ENCODE measurements at places on chromosomes 3 and 15.

DNA sequence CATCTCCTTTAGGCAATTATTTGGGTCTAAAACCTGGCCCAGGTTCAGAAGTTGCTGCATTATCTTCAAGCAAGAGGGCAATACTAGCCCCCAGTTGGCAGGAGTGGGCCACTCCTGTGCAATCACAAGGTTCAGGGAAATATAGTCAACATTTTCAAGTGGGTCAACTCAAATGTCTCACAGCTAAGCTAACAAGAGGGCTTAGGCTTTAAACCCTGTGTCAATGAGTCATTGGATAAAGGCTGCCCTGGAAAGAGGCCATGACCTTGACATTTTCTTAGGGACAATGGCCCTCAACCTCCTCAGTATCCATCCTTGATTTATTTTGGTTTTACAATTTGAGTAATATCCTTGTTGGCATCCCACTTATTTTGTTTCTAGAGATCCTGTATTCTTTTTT lies 73.5 kb upstream of the DCP1A start:
- DNase-seq: no peak

DNA sequence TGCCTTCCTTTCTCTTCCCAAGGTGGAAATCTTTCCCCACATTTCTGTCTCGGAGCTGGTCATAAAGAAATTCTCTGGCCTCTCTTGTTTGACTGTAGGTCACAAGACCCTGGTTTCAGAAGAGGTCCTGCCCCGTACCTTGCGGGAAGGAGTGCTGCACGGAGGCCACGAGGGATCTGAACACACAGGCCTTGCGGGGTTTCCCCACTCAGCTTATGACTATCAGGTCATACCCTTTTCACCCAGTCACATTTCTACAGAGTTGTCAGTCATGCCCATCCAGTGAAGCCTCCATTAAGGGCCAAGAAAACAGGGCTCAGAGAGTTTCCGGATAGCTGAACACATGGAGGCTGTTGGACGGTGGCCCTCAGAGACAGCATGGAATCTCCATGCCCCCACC lies 54.7 kb upstream of the ATP13A3 start:
- DNase-seq: no peak

- no peak for DNase-seq
Observed at GRCh38 chr3:107035176-107035575, 342.1 kb upstream of the CCDC54 start.

GRCh38 chr3:44339181-44340057 lies 853 bp downstream of the TCAIM start:
- no peak for DNase-seq

DNA sequence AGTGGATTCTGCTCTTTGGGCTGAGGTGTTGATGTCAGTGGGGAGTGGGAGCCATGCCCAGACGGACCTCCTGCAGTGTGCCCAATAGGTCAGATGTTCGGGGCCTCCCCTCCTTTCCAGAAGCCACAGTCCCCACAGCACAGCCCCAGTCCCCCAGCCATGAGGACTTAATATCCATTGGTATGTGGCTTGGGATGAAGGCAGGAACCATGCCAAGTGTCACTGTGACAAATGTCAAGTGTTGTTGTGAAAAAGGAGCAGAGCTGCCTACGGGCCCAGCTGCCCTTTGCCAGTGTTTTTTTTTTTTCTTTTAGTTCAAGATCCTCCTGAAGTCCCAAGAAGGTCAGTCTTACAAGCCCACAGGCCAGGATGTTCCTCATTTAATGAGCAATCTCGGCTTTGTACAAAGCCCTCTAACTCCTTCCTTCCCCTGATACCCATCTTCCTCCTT lies 12.2 kb downstream of the SEMA3G start:
- DNase-seq: no peak

DNA sequence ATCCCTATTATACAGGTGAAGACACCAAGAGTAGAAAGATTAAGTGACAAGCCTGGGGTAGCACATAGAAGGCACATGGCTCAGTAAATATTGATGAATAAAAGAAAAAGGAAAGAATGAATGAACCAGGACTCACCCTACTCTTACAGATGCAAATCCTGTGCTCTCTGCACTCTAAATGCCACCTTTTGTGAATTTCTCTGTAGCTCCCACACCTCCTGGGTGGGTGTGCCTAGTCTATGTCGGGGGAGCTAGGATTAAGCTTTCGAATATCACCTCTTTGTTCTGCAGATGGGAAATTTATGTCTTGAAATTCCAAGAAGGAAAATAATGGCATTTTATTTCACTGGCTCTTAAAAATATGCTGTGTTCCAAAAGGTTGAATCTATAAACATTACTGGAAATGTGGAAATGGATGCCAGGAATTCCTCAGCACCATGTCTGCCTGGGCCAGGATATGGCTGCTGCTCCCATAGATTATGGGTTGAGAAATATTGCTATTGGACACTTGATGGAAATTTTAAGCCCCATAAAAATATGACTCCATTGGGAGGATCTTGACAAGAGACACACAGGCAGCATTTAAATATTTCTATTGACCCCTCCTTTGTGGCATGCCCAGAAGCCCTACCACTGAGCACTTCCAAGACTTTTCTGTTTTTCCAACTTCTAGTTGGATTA lies 43.3 kb downstream of the CCNB2 start:
- DNase-seq: no peak

DNA sequence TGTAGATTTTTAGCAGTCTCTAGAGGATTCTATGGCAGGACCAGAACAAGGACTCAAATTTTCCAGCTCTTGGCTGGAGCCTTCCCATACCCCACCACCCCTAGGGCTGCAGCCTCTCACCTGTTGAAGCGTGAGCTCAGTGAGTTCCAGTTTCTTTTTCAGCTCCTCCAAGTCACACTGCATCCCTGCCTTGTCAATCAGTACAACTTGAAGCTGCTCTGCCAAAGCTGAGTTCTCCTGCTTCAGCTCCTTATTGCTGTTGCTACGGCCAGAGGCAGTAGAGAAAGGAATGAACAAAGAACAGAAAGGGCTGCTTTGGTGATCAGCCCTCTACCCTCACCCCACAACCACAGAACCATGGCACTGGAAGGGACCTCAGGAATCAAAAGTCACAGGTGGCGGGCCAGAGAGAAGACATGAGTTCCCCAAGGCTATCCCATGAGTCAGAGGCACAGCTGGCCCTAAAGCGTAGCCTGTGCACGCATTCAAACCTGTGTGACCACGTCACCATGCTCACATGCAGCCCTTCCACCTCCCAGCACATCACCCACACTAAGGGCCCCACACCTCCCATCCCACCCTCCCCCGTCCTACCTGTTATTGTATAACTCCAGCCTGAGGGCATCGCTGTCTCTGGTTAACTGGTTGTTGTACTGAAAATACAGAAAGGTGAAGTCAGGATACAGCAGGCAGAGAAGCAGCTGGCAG lies 83.3 kb upstream of the C2CD4B start:
- no peak for DNase-seq

- DNase-seq: no peak
Observed at GRCh38 chr3:115930922-115931321, 307.6 kb downstream of the GAP43 start.

- DNase-seq: no peak
Observed at GRCh38 chr3:189225431-189225830, 53.7 kb downstream of the TPRG1 start.

- DNase-seq: no peak
Observed at GRCh38 chr15:86664581-86664980, 584.9 kb downstream of the AGBL1 start.

DNA sequence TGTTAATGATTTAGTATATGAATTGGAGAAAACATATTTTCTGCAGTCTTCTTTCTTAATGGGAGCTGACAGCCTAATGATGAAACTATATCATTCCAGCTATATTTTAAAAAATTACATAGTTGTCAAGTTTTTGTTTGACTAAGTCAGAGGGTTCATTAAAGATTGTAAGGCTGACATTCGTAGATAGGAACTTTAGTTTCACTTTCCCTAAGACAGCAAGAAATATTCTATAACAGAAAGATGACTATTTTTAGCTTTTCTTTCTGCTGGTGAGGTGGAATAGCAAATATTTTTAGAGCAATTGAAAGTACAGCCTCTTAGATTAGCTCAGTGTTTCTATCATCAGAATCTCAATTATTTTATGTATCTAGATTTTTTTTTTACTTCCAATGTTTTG lies 60.2 kb downstream of the PIAS1 start:
- DNase-seq: no peak

GRCh38 chr3:72679540-72680198 lies 168.6 kb downstream of the SHQ1 start:
- DNase-seq: no peak

GRCh38 chr15:84570164-84570735 lies 30.6 kb upstream of the ZSCAN2 start:
- peak; percentile 35 for DNase-seq

DNA sequence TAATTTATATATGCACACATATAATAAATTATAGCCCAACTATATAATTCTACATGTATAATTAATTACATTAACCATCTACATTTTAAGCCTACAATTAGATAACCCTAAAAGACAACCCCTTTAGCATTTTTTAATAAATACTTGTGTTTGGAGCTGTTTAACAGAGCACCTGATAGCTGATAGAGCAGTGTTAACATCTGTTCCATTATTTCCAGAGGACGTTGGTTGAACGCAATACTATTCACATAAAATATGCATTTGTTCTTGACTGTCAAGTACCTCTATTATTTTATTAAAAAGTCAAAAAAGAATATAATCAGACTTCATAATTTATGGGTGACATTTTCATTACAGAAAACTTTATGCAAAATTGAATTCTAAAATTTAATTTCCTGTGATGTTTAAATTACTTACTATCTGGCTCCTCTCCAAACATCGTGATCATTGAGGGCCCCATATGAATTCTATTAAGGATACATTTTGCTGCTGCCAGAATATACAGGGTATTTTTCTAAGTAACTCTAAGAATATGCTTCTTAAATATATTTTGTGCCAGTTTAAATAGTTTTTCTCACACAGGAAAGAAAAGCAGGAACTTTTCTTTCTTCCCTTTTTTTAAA lies 234.3 kb downstream of the SHOX2 start:
- DNase-seq: no peak

- DNase-seq: no peak
Observed at GRCh38 chr15:80620931-80621330, 74.2 kb upstream of the ABHD17C start.

DNA sequence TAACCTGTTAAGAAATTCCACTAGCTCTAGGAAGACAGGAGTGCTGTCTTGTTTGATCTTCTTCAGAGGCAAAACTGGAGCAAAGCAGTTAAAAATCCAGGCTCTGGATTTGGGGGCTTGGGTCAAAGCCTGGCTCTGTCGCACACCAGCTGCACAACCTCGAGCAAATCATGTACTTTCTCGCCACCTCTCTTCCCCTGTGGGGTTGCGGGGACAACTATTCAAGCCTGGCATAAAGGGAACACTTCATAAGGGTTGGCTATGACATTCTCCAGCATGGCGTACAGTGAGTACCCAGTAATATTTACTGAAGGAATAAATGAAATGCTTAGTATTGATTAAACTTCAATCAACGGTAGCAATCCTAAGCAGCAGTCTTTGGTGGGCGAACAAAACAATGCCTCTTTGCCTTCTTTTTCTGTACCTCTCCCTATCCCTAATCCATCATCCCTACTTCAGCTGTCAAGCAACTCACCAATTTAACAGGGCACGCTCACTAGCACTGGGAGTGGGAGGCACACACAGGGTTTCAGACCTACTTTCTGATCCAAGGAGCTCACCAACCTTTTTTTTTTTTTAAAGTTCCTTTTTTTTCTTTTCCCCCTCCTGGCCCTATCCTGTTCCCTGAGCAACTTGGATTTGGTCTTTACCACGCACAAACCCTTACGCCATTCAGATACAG lies 33.0 kb downstream of the GNB5 start:
- no peak for DNase-seq

DNA sequence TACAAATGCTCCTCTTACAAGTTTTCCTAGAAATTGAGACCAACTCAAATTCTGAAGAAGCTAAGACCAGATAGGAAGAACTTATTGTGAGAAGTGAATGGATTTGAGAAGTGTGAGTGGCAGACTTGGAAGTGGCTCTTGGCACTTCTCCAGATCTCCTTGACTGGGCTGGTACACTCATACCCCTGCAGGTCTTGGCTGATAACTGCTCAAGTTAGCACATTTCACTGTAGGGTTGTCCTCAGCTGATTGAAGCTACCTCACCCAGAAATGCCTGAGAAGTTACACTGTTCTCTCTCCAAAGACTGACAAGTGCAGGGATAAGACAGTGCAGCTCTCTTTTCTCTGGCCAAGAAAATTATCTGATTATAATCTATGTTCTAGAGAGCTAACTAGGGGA lies 16.5 kb upstream of the CLDN1 start:
- DNase-seq: no peak

DNA sequence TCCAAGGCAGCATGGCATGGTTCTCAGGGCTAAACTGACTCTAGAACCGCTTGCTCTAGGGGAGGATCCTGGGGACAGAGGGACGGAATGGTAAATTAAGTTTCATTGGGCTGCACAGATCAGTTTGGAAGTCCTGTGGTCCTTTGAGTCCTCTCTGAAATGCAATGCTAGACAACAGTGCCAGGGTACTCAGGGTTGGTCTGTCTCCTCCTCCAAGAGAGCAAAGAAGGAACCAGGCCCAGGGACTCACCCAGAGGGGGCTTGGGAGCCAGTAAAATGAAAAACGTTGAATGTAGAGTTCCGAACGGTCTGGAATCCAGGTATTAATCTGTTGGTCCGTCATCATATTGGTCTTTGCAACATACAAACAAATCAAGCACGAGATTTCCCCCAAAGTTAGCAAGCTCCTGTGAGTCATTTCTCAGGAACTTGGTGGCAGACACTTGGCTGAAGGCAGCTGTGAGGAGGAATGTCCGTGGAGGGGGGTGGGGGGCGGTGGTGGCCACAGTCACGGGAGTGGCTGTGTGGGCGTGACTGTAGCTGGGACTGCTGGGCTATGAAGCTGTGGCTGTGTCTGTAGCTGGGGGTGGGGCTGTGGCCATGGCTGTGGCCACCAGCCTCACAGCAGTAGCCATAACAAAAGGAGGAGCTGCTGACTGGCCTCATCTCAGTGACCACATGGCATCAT lies 361.0 kb downstream of the SHQ1 start:
- DNase-seq: peak; percentile 16

DNA sequence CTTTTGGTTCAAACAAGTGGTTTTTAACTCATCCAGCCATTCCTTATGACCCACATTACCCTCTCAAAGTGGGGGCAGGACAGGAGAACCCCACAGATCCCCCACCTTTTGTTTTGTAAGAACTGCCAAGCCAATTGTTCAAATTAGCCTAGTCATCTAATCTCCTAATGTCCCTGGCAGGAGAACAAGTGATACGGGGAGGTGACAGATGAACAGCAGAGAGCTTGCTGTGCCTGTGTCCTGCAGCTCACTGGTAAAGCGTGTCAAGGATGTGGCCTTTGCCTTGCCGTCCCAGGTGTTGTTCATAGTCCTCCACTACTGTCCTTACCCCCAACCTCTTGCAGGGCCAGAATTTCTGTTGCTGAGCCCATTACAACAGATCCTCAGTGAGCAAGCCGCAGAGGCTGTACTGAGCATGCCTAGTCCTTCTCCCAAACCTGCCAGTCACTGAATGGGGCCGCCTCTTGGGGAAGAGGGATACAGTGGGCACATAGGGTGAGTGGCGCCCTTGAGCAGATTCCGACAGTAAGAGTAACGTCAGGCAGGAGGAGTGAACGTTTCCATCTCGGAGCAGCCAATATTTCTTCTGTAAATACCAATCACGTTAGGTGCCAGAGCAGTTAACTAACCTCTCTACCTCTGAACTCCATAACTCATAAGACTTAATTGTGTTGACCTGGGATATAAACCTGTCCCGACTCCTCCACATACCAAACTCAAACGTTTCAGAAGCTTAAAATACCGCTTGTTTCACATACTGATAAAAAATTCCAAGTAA lies 87.4 kb downstream of the ITPR1 start:
- DNase-seq: no peak

- DNase-seq: no peak
Observed at GRCh38 chr15:72237029-72237852, 6.3 kb upstream of the PKM start.

- DNase-seq: peak; percentile 57
Observed at GRCh38 chr3:66822186-66823008, 175.7 kb upstream of the KBTBD8 start.
